ENCODE measurements at places on chromosomes 2 and 18.

DNA sequence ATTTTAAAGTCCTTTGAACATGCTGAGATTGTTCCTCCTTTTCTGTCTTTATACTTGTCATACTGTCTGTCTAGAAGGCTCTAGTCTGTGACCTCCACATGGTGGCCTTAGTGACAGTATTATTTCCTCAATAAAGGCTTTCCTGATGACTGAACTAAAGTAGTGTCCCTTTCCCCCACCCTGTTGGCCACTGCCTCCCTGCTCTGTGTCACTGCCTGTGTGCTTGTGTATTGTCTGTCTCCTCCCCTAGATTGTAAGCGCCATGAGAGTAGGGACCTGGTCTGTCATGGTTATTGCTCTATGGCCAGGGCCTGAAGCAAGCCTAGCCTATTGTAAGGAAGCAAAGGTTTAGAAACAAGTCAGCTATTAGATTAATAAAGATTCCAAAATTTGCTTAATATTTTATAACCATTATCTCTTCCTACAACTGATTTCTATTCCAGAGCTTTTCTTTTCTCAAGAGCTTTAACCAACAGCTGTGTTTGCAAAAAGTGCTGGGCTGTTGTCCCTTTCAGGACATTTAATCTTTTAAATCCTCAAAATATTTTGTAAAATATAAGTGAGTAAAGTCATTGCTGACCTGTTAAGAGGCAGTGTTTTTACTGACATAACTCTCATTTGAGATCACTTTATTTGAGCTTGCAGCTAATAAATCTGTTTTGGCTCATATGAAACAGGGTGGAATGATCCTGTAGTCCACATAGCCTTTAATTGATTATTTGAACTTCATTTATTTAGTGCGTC is 35.5 kb downstream of the DIS3L2 start:
- H3K27me3 ChIP-seq: no peaks in the 10 kb centered on the region
- H3K4me3 ChIP-seq: no peak overlapping the region

DNA sequence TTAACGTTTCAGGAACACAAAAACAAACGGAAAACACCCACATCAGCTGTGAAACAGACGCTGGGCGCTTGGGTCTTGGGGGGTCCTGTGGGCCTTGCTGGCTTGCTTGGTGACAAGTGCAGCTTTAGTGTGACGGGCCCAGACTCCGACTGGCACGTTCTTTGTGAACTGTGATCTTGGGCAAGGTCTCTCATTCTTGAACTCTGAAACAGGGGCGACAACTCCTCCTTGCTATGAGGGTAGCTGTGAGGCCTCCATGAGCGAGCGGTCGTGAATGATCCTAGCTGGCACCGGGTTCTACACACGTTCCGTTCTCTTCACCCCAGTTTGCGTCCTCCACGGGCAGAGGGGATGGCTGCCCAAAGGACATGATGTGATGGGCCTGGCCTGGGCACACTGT is 8.7 kb upstream of the COLEC11 start:
- DNase-seq: no peak
- peaks cover 3% of the 10 kb centered on the region for H3K4me1 ChIP-seq
- no peaks in the 10 kb centered on the region for H3K27me3 ChIP-seq
- peaks cover 16% of the 10 kb centered on the region for H3K36me3 ChIP-seq
- H3K4me3 ChIP-seq: no peak overlapping the region

DNA sequence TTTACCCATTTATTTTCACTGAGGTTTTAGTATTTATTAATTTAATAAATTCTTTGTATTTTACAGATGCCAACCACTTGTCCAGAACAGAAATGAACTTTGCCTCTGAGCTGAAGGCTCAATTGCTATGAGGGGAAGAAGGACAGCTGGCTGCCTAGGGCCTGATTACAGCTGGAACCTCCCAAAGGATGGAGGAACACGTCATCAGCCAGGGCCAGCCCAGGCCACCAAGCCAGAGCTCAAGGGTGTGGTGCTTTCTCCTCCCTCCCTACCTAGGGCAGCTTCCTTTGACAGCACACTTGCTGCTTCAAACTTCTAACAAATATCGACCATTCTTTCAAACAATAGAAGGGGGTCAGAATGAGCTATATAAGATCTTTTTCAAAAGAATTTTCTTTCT is 19.7 kb upstream of the RIOK3 start:
- H3K27me3 ChIP-seq: no peaks in the 10 kb centered on the region
- no peak for DNase-seq
- peaks cover 13% of the 10 kb centered on the region for H3K36me3 ChIP-seq
- H3K27ac ChIP-seq: no peak overlapping the region

DNA sequence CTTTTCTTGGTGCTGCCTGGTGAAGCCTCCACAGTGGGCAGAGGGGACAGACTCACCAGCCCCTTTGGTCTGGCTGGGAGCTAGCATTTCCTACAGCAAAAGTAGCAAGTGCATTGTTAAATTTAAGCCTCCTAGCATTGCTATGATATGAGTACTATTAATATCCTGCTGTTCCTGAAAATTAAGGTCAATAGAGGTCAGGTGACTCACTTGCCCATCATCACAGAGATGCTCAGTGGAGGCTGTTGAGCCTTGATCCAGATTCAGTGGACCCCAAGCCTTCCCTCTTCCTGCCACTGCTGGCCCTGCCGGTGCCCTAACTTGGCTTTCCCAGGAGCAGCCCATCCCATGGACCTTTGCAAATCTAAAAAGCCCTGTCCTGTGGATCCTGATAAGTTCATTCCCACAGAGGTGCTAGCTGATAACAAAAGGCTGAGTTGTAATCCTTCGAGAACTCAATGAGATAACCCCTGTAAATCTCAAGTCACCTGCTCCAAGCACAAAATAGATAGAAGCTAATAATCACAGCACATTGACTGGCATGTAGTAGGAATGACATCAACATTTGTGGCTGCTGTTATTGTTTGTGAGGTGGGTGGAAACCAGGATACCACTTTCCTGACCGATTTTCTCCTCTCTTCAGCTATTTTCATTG is 84.4 kb downstream of the THNSL2 start:
- peaks cover 18% of the 10 kb centered on the region for H3K27me3 ChIP-seq
- H3K36me3 ChIP-seq: no peaks in the 10 kb centered on the region
- no peak for DNase-seq
- H3K4me1 ChIP-seq: no peaks in the 10 kb centered on the region

Measured in activated CD8-positive, alpha-beta T cell treated with anti-CD3 and anti-CD28 coated beads for 36 hours (primary cell).